ENCODE measurements at places on chromosomes 13 and 19.

DNA sequence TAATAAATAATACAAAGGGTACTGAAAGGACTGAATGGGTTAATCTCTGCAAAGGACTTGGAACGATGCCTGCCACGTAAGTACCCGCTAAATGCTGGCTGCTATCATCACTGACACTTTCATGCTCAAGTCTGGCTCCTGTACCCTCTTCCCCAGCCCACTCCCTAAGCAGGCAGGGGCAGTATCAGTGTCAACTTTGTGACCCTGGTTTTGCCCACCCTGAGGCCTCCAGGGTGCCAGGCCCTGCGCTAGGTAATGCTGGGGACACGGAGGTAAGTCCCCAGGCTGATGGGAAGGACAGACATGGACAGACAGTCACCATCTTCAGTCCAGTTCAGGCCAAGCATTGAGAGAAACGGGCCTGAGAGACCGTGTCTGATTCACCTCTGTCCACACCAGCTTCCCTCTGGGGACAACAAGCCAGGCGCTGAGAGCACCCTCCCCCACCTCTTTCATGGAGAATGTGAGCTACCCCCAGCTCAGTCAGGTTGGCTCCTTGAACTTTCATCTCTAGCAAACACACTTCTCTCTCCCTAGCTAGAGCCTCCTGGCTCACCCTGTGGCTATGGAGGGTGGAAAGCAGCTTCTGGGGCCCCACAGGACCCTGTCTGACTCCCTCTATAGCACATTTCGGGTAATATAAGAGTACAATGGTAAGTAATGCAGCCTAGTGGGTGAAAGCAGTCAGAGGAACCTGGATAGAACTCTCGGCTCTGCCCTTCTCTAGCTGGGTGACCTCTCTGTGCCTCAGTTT, 800 bp downstream of the ETFB start:
- DNase-seq = no peak

GRCh38 chr19:14116525-14116917, 1.0 kb downstream of the PRKACA start:
- no peak for DNase-seq

- DNase-seq = no peak
Measured at GRCh38 chr13:73496711-73497110, 437.9 kb downstream of the KLF5 start.

GRCh38 chr19:29923653-29924052, 18.4 kb upstream of the URI1 start:
- DNase-seq = no peak

- no peak for DNase-seq
Measured at GRCh38 chr13:47085346-47085745, 188.5 kb upstream of the HTR2A start.

- no peak for DNase-seq
Measured at GRCh38 chr19:573519-573825, 1.1 kb downstream of the BSG start.

GRCh38 chr13:111228262-111229144, 91.9 kb upstream of the TEX29 start:
- no peak for DNase-seq

- DNase-seq = no peak
Measured at GRCh38 chr19:2231621-2232221, 4.4 kb downstream of the PLEKHJ1 start.

- peak; percentile 94 for DNase-seq
Measured at GRCh38 chr19:4089400-4089908, 22.8 kb upstream of the ZBTB7A start.

GRCh38 chr19:46043519-46043918, 2.7 kb upstream of the IGFL4 start:
- no peak for DNase-seq

DNA sequence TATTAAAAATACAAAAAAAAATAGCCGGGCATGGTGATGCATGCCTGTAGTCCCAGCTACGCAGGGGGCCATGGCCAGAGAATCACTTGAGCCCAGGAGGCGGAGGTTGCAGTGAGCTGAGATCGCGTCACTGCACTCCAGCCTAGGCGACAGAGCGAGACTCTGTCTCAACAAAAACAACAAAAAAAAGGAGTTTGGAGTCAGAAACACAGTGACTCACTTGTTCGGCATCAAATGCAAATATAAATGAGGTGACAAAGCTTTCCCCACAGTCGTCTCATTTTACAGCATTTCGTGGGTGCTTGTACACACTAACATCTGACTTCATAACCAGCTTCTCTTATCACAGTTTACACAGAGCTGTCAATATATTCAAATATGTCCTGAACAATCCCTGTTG, 11.0 kb downstream of the ZNF665 start:
- no peak for DNase-seq

DNA sequence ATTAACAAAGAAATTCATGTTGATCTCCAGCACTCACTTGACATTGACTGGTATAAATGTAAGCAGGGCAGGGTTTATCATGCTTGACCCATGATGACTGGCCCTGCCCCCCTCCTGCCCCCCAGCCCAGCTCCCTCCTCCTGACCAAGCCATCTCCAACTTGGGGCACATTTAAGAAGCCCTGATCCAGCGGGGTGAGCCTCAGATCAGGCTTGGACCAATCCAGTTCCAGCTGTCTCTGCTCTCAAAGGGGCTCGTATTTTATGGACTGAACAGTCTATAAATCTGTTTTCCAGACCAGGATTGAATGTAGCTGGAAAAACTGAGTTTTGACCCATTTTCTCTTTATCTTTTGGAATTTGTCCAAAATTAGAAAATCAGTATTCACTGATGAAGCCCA, 100.0 kb downstream of the COL4A1 start:
- DNase-seq = no peak

GRCh38 chr13:93899981-93900380, 579.5 kb downstream of the DCT start:
- DNase-seq = no peak

- no peak for DNase-seq
Measured at GRCh38 chr19:1289686-1290025, 4.0 kb downstream of the EFNA2 start.

- DNase-seq = peak; percentile 55
Measured at GRCh38 chr19:34428549-34429285, 536 bp downstream of the UBA2 start.

DNA sequence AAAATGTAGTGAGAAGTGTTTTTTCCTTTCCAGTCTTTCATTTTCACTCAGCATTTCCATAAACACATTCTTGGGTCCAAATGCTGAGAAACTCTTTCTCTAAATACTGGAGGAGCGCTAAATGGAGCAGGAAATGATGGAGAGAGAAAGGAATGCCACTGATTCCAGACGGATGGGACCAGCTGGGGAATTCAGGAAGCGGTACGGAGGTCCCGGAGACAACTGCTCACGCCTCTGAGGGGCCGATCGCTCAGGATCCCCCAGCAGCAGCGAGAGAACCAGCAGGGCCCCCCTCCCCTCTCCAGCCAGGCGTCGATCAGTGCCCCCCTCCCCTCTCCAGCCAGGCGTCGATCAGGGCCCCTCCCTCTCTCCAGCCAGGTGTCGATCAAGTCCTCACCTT, 13.2 kb downstream of the RASA3 start:
- no peak for DNase-seq

DNA sequence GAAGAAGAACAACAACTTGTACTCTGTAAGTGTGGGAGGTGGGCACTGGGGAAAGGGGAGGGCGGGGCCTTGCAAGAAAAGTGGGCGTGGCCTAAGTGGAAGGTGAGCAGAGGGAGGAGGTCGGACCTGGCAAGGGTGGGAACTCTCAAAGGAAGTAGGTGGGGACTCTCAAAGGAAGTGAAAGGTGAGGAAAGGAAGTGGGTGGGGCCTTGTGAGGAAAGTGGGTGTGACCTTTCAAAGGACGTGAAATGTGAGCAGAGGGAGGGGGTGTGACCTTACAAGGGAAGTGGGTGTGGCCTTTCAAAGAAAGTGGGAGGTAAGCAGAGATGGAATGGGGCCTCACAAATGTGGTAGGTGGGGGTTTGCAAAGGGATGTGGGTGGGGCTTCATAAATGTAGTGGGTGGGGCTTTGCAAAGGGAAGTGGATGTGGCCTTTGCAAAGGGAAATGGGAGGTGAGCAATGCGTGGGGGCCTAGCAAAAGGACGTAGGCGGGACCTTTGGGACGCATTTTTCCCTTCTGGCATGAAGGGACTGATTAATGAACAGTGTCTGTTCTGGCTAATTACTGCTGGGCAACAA, 25.9 kb downstream of the ACSBG2 start:
- DNase-seq = peak; percentile 92

DNA sequence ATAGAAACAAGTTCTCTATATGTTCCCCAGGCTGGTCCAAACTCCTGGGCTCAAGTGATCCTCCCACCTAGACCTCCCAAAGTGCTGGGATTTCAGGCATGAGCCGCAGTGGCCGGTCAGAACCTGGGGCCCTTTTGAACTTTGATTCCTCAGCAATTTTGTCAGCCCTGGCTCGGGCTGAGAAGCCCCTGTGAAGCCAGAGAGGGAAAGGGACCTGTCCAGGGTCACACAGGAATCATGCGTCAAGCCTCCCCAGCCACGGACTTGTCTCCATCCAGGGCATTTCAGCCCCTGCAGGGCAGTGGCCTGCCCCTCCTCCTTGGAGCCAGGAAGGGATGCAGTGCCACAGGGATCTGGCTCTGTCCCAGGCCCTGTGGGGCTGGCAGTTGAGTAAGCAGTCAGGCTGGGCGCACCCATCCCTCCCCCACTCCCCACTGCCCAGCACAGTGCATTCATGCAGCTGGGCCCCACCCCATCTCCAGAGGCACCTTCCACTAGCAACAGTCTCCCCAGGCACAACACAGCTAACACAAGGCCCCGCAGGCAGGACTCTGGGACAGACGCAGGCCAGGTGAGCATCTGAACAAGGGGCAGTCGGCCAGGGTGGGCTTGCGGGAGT, at the start of gene CAPS:
Gene CAPS, plus strand, starts transcription at position 516 of the 619 bp plus-strand sequence. CDS start 153 bp downstream, outside the sequence.
- no peak for DNase-seq

DNA sequence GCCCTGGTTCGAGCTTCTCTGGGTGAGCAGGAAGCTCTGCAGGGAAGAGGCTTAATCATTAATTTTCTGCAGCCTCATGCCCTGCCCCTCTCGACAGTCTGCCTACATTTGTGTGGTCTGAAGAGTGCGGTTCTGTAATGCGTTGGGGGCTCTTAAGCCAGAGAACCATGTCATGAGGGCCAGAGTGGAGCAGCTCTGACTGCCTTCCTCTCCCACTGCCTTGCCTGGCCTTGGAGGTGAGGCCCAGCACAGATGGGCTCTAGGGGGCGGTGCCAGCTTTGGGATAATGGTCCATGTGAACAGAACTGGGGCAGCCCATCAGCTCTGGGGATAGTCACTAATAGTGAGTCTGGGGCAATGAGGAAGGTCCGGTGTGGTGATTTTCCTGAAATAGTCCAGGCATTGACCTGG, 5.7 kb downstream of the FGF9 start:
- no peak for DNase-seq

DNA sequence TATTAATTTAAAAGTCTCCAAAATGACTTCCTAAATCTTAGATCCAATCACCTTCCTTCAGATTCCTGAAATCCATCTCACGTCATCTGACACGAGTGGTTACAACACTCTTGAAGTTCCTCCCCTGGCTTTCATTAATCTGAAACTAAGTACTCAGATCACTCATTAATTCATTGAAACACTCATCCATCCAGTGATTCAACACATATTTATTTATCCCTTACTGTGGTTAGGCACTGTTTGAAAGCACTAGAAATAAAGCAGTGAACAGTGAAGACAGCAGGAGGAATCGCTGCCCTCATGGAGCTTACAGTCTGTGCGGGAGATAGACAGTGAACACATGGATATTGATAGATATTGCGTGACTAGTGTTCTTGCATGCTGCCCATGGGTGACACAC, 472.4 kb downstream of the DCT start:
- no peak for DNase-seq

DNA sequence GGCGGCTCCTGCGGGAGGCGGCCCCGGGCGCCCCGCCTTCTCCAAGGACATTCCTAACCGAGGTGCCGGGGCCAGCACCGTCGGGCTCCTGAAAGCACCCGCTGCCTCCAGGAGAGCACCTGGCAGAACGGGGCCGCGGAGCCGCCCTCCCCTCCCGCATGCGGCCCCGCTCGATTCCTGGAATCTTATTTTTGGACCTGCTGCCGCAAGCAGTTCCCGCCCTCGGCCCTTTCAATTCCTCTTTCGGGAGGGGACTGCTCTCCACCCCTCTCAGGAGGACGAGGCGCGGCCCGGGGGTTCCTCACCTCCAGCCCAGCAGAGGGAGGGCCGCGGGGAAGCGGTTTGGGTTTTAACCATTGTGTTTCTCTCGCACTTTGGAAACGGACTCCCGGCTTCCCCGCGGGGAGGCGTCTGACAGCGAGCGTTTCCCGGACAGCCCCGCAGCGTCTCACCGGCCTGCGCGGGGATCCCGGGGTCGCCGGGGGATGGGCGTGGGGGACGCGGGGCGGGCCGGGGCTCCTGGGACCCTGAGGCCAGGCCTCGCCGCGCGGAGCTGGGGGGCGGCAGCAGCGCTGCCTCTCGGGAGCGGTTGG, 849 bp downstream of the GAS6 start:
- DNase-seq = peak; percentile 44

DNA sequence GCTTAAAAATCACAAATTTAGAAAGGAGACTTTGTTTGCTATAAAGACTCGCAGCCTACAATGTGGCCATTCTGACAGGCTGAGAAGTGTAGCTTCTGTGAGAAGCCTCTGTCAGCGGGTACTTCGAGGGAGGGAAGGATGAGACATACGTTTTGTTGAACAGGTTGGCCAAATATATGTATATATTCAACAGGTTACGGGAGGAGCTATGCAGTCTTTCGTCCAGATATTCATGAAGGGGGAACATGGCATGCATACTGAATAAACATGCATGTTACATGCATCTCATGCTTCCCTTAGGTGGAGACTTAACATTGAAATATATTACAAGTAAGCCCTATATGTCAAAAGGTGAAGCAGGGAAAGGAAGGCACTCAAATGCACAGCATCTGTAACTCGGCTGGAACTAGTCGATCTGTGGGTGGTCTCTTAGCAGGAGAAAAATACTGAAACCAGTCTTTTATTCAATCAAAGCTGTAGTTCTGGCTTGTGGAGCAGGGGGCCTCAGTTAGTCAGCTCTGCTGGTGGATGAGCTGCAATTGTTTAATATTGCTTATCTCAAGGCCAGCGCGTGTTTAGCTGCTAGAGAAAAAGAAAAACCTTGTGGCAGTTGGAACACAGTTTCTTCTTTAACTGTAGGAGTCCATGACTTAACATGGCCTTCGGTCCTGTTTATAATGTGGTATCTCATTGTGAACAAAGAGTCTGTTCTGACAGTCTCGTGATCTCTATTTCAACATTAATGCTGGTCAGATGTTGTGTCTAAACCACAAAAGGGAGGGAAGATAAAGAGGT, 94.3 kb downstream of the FAM216B start:
- no peak for DNase-seq

Data from inflammatory macrophage treated with lipopolysaccharide for 1 hour (primary cell).